ENCODE measurements at places on chromosomes 3 and 15.

DNA sequence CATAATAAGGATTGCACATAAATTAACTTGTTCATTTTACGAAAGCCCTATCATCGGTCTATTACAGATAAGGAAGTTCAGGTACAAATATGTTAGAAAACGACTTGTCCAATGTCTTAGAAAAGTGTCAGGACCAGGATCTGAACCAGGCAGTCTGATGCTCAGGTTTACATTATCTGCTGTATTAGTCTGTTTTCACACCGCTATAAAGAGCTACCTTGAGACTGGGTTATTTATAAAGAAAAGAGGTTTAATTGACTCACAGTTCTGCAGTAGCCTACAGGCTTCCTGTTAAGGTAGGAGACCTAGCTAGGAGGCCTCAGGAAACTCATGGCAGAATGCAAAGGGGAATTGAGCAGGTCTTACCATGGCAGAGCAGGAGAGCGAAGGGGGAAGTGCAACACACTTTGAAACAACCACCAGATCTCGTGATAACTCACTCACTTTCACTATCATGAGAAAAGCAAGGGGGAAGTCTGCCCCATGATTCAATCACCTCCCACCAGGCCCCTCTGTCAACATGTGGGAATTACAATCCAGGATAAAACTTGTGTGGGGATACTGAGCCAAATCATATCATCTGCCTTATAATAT is 45.8 kb upstream of the GOLIM4 start:
- DNase-seq, result no peak

DNA sequence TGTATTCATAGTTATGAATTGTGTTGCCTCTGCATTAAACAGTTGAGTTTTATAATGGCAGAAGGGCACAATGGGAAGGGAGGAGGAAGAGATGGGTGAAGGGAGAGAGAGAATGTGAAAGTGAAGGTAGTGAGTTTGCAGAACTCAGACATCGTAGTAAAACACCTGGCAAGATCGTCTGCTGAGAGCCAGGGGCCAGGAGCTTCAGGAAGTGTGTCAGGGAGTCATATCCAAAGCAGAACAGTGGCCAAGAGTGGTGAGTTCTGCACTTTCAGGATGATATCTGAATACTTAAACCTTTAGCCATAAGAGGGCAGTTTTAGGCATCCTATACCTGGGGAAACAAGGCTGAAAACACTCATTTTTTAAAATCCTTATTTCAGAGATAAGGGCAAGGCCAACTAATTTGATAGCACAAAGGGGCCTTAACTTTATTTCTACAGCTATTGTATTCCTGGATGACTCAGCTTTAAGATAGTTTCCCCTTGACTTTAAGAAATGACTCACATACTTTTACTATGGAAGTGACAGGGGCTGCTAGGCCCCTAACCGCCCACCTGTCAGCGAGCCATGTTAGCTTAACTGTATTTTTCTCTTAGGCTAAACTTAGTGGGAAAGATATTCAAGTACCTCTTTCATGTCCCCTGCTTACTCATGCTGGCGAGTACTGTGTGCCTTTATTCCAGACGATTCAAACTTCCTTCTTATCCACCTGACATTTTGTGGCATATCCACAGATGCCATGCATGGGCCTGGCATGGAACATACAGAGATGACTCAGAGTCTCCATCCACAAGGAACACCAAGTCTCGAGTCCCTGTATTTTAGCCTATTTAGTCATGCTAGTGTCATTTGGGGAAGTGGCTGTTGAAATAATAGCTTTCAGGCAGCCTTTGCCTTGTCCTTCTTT is 53.9 kb downstream of the RLBP1 start:
- DNase-seq, result no peak

DNA sequence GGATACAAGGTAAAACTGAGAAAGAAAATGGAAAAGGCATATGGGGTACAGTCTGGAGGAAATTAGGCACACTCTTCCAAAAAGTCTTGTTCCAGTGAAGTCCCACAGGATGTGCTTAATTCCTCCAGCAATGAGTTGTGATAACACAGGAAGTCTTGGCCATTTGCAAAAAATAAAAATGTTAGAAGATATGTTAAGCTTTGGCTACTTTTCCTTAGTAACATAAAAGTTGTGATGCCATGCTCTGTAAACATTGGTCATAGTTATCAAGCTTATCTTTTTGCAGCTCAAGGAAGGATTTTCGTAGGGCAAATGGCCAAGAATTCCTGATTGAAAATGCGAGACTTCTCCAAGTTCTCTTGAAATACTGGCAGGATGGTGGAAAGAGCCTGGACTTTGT is 26.4 kb downstream of the LNP1 start:
- no peak for DNase-seq

- no peak for DNase-seq
Measured at GRCh38 chr15:64843991-64844390, 2.3 kb downstream of the PLEKHO2 start.

GRCh38 chr15:40909662-40910630 is 15.7 kb downstream of the VPS18 start:
- no peak for DNase-seq

DNA sequence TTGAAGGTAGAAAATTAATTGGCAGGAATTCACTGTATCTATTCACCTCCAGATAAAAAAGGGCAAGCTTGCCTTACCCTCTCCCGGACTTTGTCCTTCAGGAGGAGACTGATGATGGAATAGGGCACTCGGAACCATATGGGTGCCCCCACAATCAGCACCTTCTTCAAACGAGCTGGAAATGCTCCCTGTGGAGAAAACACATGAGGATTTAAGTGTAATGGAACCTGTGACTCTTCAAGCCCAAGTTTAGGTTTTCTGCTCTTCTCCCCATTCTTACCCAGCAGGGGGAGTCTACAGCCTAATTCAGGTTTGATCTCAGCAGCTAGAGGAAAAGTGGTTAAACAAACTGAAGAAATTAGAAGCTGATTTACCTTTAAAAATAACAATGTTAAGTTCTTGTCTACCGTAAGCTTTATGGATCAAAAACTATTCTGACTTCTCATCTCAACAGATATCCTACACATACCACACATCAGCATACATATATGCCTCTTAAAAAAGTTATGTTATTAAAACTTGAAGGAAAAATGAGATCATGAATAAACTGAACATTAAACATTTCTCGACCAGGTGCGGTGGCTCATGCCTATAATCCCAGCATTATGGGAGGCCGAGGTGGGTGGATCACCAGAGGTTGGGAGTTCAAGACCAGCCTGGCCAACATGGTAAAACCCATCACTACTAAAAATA is 57.5 kb upstream of the SIN3A start:
- no peak for DNase-seq

- no peak for DNase-seq
Measured at GRCh38 chr3:76470285-76470684, 569.6 kb upstream of the ROBO2 start.

GRCh38 chr15:84734794-84735479 is 13.5 kb upstream of the ZNF592 start:
- DNase-seq, result no peak

GRCh38 chr3:81419228-81419627 is 342.2 kb downstream of the GBE1 start:
- no peak for DNase-seq

- DNase-seq, result peak; percentile 22
Measured at GRCh38 chr15:74631935-74632560, 16.4 kb downstream of the CLK3 start.

DNA sequence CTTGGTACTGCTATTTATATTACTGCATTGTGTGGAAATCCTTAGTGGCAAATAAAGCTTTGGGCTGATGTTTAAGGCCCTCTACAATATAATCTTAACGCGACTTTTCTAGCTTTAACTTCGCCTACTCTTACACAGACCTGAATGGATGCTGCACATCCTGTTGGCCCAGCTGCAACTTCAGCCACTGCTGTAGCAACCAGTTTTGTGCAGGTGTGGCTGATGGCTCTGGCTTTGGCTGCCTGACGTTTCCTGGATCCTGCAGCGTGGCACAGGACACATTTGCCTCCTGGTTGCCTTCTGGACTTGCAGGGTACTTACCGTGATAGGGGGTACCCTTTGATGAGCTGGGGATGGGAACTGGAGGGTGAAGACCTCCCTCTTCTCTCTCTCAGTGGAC is 20.2 kb upstream of the ERICH6 start:
- no peak for DNase-seq

GRCh38 chr3:148906667-148907066 is 41.6 kb downstream of the CPA3 start:
- no peak for DNase-seq

DNA sequence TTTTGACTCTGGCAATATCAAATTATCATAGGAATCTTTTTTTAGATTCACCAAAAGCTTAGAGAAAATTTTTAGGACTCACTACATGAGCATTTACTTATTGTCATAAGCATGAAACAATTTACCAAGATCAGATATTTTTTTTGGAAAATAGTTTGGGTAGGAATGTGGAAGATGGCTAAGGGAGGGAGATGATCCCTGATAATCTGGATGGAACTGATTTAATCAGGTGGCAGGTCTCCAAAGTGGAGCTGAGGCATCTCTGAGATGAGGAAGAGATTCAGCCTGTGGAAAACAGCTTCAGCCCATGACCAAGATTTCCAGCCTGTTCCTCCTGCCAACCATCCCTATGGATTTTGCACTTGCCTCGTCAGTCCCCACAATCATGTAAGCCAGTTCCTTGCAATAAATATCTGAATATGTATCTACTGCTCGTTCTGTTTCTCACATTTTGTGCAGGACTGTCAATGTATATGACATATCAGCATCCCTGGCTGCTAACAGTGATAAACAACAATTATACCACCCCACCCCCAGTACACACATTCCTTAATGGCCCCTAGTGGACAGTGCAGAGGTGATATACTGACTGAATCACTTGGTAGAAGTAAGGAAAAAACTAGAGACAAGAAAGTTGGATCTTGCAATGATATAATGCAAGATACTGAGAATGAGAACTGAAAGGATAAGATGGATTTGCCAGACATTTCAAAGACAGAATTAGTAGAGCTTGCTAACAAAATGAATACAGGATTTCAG is 183.8 kb downstream of the NEK10 start:
- no peak for DNase-seq

- no peak for DNase-seq
Measured at GRCh38 chr3:24479816-24480215, 14.8 kb downstream of the THRB start.

- DNase-seq, result no peak
Measured at GRCh38 chr3:42999212-42999611, 20.1 kb downstream of the GASK1A start.

DNA sequence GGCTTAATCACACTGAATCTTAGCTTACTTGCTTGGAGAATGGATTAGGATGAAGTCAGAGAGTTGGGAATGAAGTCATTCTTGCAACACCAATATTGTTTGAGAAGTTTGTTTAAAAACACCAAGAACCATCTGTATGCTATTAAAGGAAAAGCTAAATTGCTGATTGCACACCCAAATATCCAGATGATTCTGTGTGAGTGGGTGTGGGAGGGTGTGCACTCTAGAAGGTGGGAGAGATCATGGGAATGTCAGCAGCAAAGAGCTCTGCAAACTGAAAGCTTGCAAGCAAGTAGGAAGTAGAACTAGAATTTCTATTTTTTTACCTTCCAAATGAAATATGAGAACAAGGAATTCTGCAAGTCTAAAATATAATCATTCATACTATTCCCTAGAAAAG is 364.9 kb downstream of the NR2F2 start:
- no peak for DNase-seq

- no peak for DNase-seq
Measured at GRCh38 chr3:181952221-181952620, 240.5 kb downstream of the SOX2 start.

DNA sequence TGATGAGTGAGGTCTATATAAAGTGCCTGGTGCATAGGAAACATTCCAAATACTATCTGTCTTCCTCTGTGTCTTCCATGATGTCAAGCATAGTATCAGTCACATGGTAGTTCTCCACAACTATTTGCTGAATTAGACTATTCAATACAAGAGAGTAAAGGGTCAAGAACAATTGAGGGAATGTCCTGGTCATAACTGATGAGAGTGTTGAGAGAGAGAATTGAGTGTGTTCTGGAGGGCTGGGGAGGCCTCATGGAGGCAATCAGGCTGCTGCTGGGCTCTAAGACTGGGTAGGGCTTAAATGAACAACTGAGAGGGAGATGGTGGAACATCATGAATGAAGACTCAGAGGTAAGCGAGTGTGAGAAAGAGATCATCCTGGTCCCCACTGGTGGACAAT is 433.7 kb upstream of the ONECUT1 start:
- no peak for DNase-seq

DNA sequence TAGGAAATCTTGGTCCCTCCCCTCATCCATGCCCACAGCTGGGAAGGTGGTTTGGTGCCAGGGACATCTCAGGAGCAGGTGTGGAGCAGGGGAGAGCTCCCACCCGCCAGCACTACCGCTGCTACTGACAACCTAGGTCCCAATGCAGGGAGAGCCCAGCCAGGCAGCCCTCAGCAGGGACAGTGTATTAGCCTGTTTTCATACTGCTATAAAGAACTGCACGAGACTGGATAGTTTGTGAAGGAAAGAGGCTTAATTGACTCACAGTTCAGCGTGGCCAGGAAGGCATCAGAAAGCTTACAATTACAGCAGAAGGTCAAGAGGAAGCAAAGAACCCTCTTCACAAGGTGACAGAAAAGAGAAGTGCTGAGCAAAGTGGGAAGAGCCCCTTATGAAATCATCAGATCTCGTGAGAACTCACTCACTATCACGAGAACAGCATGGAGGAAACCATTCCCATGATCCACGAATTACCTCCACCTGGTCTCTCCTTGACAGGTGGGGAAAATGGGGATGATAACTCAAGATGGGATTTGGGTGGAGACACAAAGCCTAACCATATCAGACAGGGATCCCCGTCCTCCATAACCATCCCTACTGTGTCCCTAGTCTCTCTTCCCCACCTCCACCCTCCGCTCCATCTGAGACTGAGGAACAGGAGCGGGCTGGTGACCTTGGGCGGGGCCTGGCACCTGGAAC is 218.6 kb downstream of the TBC1D2B start:
- no peak for DNase-seq

GRCh38 chr3:45140141-45140769 is 5.9 kb downstream of the CDCP1 start:
- no peak for DNase-seq

DNA sequence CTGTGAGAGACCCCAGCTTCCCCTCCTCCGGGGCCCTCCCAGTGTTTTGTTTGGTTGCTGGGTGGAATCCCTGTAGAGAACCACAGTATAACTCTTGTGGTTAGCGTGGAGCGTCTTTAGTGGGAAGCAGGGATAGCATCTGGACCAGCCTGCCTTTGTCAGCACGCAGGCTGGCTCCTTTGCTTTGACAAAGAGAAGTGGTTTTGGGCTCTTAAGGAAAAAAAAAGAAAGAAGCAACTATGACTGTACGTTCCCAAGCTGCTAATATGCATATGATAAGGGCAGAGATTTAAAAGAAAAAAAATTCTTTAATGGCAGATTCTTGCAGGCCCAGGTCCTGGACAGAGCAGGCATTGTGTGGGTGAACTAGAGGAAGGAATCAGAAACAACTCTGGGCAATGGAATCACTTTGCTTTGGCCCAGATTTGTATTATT is 340.8 kb upstream of the CTDSPL start:
- DNase-seq, result no peak

GRCh38 chr3:55243678-55244077 is 243.4 kb downstream of the WNT5A start:
- DNase-seq, result no peak

All from caudate nucleus (tissue), 63 donors.